ENCODE measurements at places on chromosomes 5 and 9. TPM values are rescaled to one million over a fixed set of nuclear protein-coding genes. Genes with fewer than 3 reads are reported as not detected.

Gene FYB1
- not detected for total RNA-seq

Gene PCDHA5
- not detected for total RNA-seq

Gene ZDHHC11B
- total RNA-seq = 0.55 TPM

Gene KLF9
- 11.0 TPM for total RNA-seq

Gene PLAC8L1
- not detected for total RNA-seq

Gene ADAMTS19
- 0.75 TPM for total RNA-seq

Gene PTGES
- total RNA-seq = 39.5 TPM

Gene CCDC180
- total RNA-seq = 1.0 TPM

Gene SH3GL2
- 3.5 TPM for total RNA-seq

Measured in kidney epithelial cell (primary cell).